ENCODE measurements at places on chromosomes 1 and 21.

GRCh38 chr1:113938192-113938591, 9.1 kb downstream of the HIPK1 start:
- DNase-seq = no peak

DNA sequence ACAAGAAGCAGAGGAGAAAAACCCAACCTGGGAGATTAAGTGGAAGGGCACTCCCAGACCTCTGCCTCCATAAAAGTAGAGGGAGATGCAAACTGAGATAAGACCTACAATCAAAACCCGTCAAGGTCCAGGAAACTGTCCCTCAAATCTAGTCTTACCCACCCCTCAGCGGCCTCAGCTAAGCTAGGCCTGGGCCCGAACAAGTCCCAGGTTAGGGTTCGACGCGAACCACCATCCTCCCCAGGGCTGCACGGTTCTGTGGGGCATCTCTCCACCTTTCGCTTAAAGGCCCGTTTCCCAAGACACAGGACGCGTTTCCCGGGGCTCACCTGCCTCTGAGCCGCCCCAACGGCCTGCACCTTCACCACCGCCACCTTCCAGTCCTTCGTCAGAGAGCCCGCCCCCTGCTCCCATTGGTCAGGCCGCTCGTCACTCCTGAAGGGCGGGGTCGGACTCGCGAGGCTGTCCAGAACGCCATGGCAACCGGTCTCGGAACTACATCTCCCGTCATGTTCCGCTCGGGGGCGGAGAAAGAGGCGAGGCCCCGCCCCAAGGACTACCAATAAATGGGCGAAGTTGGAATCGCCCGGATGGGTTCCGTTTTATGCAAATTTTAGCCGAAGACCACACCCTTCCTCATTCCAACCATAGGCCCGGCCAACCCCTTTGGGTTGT, at the start of gene CRYZL1:
Gene CRYZL1, minus strand, starts transcription at position 390 of the 675 bp plus-strand sequence. CDS start 10,190 bp downstream, outside the sequence.
- DNase-seq = peak; percentile 100

- DNase-seq = no peak
Measured at GRCh38 chr1:66050123-66050522, 257.4 kb downstream of the PDE4B start.

GRCh38 chr1:234683861-234684632, 74.1 kb upstream of the IRF2BP2 start:
- no peak for DNase-seq

GRCh38 chr1:2631136-2632050, 1.4 kb downstream of the MMEL1 start:
- DNase-seq = no peak

DNA sequence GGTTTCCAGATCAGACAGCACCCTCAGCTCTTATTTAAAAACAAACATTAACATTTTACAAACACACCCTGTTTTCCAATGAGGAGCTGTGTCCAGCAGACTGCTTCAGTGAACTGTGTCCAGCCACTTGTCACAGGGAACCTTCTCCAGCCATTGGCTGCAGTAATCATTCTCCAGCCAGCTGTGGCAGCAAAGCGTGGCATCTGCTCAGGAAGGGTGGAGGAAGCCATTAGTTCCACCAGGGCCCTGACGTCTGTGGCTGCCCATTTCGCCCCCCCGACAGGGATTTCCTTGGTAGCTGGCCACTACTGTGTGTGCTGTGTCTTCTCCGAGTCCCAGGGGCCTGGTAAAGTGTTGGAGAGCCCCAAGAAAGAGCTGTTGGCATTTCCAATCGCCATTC, 62.9 kb upstream of the SELENON start:
- DNase-seq = no peak

DNA sequence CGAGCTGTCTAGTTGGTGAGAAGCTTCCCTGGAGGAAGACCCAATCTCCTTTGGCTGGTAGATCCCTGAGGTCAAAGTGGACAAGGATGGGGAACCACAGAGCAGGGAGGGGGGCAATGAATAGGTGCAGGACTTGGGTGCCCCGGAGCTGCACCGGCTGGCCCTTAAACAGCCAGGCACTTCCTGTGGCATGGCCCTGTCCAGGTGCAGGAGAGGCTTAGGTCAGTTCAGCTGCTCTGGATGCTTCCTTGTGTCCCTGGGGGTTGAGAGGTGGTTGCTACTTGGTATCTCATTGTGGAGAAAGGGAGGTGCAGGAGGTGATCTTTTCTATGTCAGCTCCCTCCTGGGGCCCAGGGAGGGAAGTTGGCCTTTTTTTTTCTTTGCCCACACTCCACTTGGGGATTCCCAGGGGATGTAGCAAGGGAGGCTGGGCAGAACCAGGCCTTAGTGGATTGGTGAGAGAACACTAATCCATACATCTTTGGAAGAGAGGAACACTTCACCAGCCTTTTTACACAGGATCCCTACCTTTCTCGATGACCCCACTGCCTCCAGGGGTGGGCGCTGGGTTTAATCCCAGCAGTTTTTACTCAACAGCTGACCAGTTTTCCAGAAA, 1.2 kb upstream of the ST3GAL3 start:
- no peak for DNase-seq

DNA sequence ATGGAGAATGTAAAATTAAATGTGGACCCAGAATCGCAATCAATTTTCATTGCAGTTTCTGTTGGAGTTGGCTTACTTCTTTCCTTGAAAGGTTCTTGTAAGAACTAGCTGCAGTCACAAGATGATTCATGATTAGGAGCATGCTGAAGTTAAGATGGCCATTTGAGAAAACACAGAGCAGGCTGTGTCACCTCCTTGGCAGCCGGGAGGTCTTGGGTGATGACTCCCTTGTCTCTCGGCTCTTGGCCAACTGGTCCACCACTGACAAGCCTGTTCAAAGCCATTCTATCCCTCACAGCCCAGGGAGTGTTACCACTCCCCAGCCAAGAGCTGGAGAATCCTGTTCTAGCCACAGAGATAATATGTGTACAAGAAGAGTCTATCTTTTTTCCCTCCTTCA, 40.6 kb downstream of the OPTC start:
- DNase-seq = no peak

- DNase-seq = no peak
Measured at GRCh38 chr1:247286134-247286670, 30.3 kb downstream of the VN1R5 start.

GRCh38 chr1:225877580-225877979, 4.6 kb downstream of the TMEM63A start:
- DNase-seq = peak; percentile 13

DNA sequence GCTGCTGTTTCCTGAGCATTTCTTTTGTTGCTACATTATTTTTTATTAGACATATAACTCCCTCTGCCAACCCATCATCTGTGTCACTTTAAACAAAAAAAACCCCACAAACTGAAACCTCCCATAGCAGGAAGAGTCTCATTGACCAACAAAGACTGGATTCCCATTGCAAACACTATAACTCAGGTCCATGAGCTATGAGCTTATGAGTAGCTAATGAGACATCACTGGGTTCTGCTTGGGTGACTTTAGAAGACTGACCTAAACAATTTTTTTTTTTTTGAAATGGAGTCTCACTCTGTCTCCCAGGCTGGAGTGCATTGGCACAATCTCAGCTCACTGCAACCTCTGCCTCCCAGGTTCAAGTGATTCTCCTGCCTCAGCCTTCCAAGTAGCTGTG, 212.8 kb downstream of the LTN1 start:
- no peak for DNase-seq

GRCh38 chr1:221206076-221206475, 326.8 kb downstream of the HLX start:
- DNase-seq = no peak

- DNase-seq = no peak
Measured at GRCh38 chr21:42493109-42494060, 2.6 kb downstream of the RSPH1 start.

- DNase-seq = no peak
Measured at GRCh38 chr1:169487133-169487532, 1.4 kb upstream of the SLC19A2 start.

GRCh38 chr1:150578272-150579109, 919 bp downstream of the MCL1 start:
- no peak for DNase-seq

- no peak for DNase-seq
Measured at GRCh38 chr1:206744683-206745082, 25.9 kb upstream of the IL19 start.

- no peak for DNase-seq
Measured at GRCh38 chr1:209619696-209620486, 32.3 kb downstream of the LAMB3 start.

DNA sequence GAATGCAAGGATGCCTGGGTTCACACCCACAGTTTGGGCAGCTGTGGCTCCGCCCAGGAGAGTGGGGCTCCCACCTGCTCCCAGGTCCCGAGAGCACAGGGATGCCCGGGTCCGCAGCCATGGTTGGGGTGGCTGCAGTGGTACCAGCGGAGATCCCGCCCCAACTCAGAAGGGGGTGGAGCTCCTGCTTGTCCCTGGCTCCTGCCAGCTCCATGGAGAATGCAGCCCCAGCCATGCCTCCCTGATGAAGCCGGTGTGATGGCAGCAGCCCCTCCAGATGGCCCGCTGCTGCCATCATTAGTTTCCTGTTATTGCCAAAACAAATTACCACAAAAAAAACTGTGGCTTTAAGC, 113.1 kb upstream of the RUNX3 start:
- no peak for DNase-seq

DNA sequence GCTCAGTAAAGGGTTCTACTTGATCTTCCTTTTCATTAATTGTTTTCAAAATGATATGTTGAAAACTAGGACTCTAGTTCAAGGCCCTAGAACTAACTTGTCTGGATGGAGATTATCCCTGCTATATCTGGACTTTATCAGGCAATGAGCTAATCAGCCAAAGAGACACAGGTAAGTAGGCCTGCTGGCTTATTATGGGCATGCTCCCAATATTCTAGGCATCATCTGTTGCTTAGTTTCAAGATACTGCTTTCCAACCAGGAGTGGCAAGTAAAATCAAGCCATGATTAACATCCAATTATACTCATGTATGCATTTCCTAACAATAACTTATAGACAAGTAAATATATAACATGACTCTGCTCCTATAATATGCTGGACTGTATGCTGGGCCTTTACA, 4.2 kb downstream of the DNASE2B start:
- no peak for DNase-seq

- no peak for DNase-seq
Measured at GRCh38 chr1:104182251-104182650, 432.6 kb downstream of the AMY1C start.

DNA sequence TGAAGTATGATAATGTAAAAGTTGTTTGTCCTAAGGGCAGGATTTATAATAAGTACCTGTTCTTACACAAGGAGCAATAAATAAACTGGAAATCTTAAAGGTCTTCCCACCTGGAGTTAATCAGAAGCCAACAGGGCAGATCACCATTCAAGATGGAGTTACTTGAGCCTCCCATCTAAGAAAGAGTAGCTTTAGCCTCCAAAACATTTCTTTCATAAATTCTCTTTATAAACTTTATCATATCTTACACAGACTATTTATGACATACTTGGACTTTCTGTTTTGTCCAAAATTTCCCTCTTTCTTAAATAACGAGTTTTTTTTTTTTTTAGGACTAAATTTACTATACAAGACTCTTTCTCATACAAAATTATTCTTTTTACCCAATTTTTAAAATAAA, 18.5 kb downstream of the OR2T1 start:
- DNase-seq = no peak

DNA sequence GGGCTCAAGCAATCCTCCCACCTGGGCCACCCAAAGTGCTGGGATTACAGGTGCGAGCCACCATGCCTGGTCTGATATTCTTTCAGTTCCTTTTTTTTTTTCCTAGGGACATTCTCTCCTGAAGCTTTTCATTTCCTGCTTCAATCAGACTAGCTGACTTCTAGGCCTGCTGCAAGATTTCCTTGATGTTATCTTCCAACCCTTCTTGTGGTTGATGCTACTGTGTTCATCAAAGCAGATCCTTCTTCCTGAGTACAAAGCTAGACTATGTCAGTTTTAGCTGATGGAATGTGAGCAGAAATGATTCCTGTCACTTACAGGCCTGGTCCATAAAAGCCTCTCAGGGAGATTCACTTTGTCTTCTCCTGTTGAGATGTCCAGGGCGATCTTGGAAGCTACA, 146.4 kb downstream of the CDC7 start:
- DNase-seq = peak; percentile 25

- DNase-seq = no peak
Measured at GRCh38 chr1:27306892-27307761, 14.8 kb upstream of the TMEM222 start.

- no peak for DNase-seq
Measured at GRCh38 chr1:231724876-231725647, 98.5 kb downstream of the DISC1 start.

DNA sequence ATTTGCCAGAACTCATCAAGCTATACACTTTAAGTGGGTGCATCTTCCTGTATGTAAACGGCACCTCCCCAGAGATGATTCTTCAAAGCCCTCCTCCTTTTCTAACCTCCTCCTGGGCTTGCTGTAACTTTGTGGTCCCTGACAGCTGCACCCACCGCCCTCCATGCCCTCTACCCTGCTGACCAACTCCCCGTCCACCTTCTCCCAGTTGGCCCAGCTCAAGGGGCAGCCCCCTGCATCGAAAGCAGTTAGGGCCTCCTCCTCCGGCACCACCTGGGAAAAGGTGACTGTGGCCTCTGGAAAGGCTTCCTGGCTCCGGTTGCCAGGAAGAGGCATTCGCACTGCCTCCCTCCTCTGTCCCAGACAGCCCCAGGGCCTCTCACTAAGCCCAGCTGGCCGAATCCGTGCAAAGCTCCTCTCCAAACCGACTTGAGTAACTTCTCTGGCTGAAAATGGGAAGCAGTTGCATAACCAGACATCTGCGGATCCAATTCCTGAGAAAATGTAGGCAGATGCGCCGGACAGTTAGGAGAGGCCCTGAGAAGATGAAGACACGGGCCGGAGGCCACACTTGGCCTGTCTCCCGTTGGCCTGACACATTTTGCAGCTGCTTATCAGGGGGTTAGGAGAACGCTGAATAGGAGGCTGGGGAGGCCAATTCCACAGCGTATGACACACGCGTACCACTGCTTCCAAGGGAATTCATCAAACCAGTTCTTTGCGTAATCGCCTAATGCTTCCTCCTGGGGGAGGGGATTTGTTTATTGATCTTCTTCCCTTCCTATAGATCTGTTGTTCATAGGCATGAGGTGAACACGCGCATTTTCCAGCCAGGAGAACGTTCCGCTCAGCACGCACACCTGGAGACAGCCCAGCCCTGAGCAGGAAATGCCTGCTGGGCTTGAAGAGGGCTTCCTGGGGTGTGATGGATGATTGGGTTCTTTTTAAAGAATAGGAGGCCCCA, 48.7 kb upstream of the COL6A2 start:
- no peak for DNase-seq

- no peak for DNase-seq
Measured at GRCh38 chr21:38621132-38621531, 122.9 kb upstream of the ERG start.

DNA sequence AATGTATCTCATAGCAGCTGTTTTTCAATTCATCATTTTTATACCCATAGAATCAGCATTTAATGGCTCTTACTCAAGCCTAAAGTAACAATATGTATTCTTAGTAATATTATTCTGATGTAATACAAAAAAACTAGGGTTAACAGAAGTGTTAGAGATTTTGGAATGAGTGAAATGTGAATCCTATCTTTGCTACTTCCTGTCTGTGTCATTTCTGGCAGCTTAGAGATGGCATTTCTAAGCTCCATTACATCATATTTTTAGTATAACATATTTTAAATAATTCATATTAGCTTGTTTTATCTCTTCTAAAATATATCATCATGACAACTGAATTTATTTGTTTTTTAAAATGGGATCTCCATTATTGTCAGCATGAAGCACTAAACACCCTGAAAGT, 90.2 kb downstream of the LRRC7 start:
- DNase-seq = no peak
